Stomach (tissue), 19 donors: ENCODE measurements at places on chromosomes 11 and 22. TPM values are rescaled to one million over a fixed set of nuclear protein-coding genes. Genes with fewer than 3 reads are reported as not detected.
A peak's percentile ranks its signal among the peaks of the same experiment; 100 is the strongest.

SHANK3 gene
- total RNA-seq: 2.5 TPM

DMC1 gene
- 10.1 TPM for total RNA-seq

OR8G1 gene
- total RNA-seq: not detected

UPK3A gene
- total RNA-seq: not detected

- no peaks in the 10 kb centered on the region for H3K36me3 ChIP-seq
- no peak overlapping the region for H3K27ac ChIP-seq
- no peak for DNase-seq
- no peak overlapping the region for H3K4me3 ChIP-seq
Observed at GRCh38 chr22:45019861-45020655, 10.3 kb upstream of the PHF21B start.

DNA sequence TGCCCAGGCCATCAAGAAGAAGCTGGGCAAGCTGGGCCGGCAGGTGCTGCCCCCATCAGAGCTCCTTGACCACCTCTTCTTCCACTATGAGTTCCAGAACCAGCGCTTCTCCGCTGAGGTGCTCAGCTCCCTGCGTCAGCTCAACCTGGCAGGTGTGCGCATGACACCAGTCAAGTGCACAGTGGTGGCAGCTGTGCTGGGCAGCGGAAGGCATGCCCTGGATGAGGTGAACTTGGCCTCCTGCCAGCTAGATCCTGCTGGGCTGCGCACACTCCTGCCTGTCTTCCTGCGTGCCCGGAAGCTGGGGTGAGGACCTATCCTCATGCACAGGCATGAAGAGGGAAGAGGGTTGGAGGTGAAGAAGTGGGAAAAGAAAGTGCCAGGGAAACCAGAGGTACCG lies 5.3 kb upstream of the NHERF4 start:
- peaks cover 78% of the 10 kb centered on the region for H3K36me3 ChIP-seq
- no peak overlapping the region for H3K4me3 ChIP-seq
- H3K4me1 ChIP-seq: no peaks in the 10 kb centered on the region
- H3K27me3 ChIP-seq: no peaks in the 10 kb centered on the region

DNA sequence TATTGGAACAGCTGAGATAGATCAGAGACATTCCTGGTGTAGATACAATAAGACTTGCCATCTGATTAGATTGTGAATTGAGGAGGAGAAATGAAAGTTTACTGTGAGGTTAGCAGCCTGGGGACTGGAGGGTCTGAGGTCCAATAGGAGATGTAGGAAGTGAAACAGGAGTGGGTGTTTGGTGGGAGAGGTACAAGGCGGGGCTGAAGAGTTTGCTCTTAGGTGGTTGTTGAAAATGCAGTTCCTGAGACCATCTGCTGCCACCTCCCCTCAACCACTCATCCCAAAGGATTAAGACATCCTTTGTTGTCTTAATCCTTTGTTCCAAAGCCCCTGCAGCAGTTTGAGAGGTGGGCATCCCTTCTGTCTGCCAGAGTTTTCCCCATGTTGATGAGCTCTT lies 14.8 kb downstream of the PIWIL4 start:
- no peak overlapping the region for H3K27ac ChIP-seq
- H3K27me3 ChIP-seq: no peaks in the 10 kb centered on the region
- no peak for DNase-seq
- H3K4me1 ChIP-seq: peaks cover 7% of the 10 kb centered on the region
- no peak overlapping the region for H3K4me3 ChIP-seq
- H3K36me3 ChIP-seq: no peaks in the 10 kb centered on the region

DNA sequence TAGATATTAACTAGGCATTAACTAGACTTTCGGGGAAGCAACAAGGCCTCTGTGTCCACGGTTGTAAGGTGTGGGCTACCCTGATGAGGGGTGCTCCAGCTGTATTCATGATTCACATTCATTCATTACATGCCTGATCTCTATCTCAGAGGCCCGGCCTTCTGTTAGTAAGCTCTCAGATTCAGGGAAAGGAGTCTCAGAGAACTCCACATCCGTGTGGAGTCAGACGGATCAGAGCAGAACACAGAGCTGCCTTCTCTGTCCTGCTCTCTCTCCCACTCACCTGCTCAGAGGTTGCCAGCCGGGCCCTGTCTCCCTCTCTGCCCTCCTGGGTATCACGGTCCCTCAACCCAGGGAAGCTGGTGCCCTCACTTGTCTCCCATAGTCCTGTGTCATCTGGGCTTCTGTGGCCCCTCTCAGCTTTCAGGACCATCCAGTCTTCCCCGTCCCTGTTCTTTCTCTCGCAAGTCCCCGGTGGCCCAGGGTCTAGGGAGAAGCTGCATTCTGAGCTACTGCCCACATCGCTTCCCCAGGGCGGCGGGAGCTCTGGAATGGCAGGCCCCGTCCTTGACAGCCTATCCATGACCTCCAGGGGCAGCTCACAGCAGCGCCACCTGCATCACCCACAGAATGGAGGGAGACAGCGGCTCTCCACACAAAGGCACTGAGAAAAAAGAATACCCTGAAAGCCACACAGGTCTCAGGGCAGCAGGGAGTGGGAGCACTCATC lies 4.3 kb downstream of the TP53AIP1 start:
- H3K4me3 ChIP-seq: no peak overlapping the region
- no peaks in the 10 kb centered on the region for H3K4me1 ChIP-seq
- no peaks in the 10 kb centered on the region for H3K36me3 ChIP-seq
- H3K27ac ChIP-seq: no peak overlapping the region

DNA sequence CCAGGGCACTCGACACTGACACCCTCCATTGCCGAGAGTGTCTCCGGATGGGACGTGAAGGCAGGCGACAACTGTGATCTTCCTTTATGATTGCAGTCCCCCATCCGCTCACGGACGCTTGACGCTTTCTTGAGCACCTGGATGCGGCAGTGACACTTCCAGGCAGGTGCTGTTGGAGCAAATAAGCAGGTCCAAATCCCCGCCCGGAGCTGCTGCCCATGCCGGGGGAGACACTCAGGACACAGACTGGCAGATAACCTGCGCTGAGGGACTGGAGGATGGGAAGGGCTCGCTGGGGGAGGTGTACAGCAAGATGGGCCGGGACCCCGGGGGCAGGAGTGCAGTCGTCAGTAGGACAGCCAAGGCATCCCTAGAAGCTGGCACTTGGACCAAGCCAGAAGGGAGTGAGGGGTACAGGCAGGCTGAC lies 1403.5 kb downstream of the BRD1 start:
- H3K4me3 ChIP-seq: no peak overlapping the region
- H3K4me1 ChIP-seq: no peaks in the 10 kb centered on the region
- H3K27ac ChIP-seq: no peak overlapping the region
- H3K36me3 ChIP-seq: no peaks in the 10 kb centered on the region

DNA sequence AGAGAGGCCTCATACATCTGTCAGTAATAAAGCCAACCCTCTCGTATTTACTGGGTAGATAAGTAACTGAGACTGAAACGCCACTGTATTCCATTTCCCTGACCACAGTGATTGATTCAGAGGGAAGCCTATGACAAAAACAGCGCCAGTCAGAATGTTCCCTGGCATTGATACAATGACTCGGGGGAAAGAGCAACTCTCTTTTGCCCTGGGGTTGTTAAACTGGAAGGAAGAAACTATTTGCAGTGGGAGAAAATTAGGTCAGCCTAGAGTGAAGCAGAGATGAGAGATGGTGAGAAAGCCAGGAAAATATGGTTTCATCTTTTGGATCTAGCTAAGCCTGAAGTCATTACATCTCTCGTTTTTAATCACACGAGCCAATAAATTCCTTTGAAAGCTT lies 48.6 kb upstream of the RBFOX2 start:
- H3K36me3 ChIP-seq: no peaks in the 10 kb centered on the region
- no peaks in the 10 kb centered on the region for H3K4me1 ChIP-seq

DNA sequence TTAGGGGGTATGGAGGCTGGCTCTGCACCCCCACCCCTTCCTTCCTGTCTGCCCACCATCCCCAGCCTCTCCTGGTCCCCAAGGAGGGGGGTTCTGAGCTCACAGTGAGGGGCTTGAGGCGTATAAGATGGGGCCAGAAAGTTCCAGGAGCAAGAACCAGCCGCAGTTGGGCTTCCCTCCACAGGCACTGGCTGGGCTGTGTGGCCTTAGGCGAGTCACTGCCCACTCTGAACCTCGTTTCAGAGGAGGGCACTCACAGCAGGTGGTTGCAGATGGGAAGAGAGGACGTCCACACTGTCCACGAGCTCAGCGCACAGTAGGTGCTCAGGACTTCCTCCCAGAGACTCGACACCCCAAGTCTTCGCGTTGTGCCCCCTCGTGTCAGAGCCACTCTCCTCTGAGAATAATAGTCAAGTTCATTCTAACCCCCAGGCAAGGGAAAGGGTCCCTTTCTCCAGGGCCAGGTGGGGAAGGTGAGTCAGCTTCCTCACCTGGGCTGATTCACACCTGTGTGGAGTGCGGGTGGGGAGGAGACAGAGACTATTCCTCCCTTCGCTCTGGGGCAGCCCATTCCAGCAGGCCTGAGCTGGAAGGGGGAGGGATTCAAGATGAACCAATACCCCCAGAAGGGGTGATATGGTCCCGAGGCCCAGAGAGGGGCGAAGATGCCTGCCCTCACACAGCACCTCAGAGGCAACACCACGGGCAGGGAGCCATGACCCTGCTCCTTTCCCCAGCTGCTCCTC lies 29.3 kb downstream of the RPL3 start:
- H3K4me1 ChIP-seq: peaks cover 44% of the 10 kb centered on the region
- no peaks in the 10 kb centered on the region for H3K36me3 ChIP-seq
- H3K4me3 ChIP-seq: no peak overlapping the region
- no peak for DNase-seq
- H3K27me3 ChIP-seq: no peaks in the 10 kb centered on the region
- no peak overlapping the region for H3K27ac ChIP-seq

DNA sequence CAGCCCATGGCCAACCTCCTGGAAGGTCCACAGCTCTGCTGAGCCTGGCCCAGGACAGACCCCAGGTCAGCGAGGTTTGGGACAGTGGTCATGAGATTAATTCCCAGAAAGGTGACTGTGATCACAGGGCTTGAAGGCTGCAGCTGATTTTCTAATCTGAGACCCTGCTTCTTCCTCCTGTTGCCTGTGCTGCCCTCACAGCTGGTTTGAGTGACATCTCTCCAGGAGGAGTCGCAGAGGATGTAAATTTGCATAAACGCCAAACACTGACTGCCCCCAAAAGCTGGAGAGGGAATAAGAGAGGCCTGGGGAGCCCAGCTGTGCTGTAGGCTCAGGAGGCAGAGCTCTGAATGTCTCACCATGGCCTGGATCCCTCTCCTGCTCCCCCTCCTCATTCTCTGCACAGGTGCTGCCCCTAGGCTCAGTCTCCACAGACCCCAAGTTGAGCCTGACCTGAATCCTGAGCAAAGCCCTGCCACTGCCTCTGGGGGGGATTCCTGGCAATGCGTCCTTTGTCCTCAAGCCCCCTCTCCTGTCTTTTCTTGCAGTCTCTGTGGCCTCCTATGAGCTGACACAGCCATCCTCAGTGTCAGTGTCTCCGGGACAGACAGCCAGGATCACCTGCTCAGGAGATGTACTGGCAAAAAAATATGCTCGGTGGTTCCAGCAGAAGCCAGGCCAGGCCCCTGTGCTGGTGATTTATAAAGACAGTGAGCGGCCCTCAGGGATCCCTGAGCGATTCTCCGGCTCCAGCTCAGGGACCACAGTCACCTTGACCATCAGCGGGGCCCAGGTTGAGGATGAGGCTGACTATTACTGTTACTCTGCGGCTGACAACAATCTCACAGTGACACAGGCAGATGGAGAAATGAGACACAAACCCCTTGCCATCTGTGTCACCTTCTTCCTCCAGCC lies 23.8 kb downstream of the GGTLC2 start:
- no peak overlapping the region for H3K4me3 ChIP-seq
- no peak overlapping the region for H3K27ac ChIP-seq
- H3K27me3 ChIP-seq: no peaks in the 10 kb centered on the region
- H3K4me1 ChIP-seq: no peaks in the 10 kb centered on the region

GRCh38 chr11:95835351-95835750 lies 45.1 kb downstream of the CEP57 start:
- H3K27ac ChIP-seq: no peak overlapping the region
- H3K36me3 ChIP-seq: peaks cover 82% of the 10 kb centered on the region
- H3K27me3 ChIP-seq: no peaks in the 10 kb centered on the region
- H3K4me1 ChIP-seq: peaks cover 12% of the 10 kb centered on the region

DNA sequence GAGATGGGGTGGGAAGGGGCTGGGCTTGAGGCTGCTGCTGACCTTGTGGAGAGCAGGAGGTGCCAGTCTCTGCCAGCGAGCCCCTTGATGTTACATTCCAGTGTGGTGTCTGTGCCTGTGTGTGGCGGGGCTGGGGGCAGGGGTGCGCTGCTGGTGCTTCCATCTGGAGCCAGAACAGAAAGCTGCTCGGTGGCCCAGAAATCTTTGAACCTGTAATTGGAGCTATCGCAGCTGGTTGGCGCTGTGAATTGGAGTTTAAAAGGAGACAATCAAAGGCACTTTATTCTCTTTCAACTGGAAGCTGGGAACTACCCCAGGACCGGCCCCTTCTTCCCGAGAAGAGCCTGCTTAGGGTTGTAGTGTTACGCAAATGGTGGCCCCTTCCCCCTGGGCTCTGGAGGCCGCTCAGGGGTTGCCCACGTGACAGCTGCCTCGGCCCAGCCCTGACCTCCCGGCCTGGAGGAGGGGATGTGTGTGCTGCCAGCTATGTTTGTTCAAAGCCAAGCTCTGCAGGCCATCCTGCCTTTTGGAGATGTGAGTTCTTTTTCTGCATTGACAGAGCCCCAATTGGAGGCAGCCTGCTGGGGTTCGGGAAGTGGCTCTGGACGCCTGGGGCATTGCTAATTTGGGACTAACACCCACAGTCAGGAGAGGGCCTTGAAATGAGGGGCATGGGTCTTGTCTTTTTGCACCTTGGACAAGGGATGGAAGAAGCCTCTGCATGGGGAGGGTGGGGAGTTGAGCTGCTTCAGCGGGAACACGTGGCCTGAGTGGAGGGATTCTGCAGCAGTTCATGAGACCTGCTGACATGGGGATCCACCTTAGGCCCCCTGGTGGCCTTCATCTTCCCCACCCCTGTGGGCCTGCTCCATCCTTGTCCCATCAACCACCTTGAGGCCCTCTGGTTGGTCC lies 14.0 kb upstream of the ARSA start:
- H3K36me3 ChIP-seq: no peaks in the 10 kb centered on the region
- no peak overlapping the region for H3K4me3 ChIP-seq
- DNase-seq: no peak

DNA sequence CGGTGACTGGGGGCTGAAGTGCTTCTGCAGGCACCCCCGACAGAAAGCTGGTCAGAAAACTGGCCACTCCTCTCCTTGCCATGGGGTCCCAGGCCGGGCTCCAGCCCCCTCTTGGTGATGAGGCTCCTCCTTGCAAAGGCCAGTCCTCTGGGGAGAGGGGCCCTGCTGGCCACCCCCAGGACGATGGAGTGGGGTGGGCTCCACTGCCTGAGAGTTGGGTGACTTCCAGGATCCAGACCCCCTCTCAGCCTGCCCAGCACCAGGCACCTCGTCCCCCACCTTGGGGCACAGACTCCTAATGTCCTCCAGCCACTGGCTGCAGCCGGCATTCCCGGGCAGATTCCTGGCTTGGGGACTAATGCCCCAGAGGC lies 441 bp upstream of the RPS6KA4 start:
- H3K36me3 ChIP-seq: peaks cover 31% of the 10 kb centered on the region
- no peak for DNase-seq
- peak overlapping the region; percentile 94 for H3K27ac ChIP-seq
- no peaks in the 10 kb centered on the region for H3K27me3 ChIP-seq
- peak overlapping the region; percentile 77 for H3K4me3 ChIP-seq

DNA sequence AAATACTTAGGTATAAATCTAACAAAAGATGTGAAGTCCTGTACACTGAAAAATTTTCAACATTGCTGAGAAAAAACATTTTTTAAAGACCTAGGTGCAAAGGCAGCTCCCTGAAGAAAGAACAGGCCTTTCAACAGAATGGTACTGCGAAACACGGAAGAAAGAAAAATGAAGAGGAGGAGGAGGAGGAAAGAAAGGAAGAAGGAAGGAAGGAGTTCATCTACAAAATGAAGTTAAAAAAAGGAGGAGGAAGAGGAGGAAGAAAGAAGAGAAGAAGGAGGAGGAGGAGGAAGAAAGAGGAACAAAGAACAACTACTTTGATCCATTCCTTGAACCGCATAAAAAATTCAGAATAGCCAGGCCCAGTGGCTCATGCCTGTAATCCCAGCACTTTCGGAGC lies 29.5 kb downstream of the DGCR2 start:
- peaks cover 24% of the 10 kb centered on the region for H3K36me3 ChIP-seq
- no peak for DNase-seq
- no peaks in the 10 kb centered on the region for H3K27me3 ChIP-seq
- no peak overlapping the region for H3K27ac ChIP-seq
